Colonic mucosa (tissue), 4 donors: ENCODE measurements at places on chromosomes 7 and 10.
A peak's percentile ranks its signal among the peaks of the same experiment; 100 is the strongest.

GRCh38 chr10:33335801-33336581, 1.5 kb upstream of the NRP1 start:
- peak; percentile 83 for DNase-seq

DNA sequence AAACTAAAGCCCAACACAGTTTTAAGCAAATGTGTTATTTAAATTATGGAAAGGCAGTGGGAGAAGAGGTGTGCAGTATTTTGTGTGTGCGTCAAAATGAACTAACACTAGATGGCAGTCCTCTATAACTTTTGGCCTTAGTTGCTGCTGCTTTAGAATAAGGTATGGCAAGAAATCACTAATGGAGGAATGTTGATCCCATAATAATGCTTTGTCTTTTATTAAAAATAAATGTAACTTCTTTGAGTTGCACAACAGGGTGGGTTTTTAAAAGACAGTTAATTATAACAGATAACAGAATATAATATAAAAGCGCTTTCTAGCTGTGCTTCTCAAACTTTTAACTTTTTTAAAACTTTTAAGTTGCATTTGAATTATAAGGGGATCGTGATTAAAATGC, 56.4 kb downstream of the BBS9 start:
- no peak for DNase-seq

- DNase-seq: no peak
Observed at GRCh38 chr10:103276896-103277712, at the start of gene INA. Gene INA (plus strand): TSS chr10:103277138. CDS start chr10:103277212, 74 bp downstream.

DNA sequence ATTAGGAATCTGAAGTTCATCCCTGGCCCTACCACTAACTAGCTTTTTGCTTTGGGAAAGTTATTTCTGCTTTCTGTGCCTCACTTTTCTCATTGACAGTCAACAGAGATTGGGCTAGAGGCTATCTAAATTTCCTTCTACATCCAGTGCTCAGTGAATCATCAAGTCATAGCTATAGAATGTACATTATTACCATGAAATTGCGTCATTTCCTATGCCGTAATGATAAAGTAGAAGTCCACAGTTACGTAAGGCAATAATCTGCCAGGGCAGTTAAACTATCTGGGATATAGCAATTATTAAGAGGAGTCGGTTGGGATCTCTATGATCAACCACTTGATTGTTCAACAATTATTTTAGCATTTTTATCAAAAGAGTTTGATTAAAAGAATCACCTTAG, 64.4 kb downstream of the ITGB8 start:
- DNase-seq: no peak

DNA sequence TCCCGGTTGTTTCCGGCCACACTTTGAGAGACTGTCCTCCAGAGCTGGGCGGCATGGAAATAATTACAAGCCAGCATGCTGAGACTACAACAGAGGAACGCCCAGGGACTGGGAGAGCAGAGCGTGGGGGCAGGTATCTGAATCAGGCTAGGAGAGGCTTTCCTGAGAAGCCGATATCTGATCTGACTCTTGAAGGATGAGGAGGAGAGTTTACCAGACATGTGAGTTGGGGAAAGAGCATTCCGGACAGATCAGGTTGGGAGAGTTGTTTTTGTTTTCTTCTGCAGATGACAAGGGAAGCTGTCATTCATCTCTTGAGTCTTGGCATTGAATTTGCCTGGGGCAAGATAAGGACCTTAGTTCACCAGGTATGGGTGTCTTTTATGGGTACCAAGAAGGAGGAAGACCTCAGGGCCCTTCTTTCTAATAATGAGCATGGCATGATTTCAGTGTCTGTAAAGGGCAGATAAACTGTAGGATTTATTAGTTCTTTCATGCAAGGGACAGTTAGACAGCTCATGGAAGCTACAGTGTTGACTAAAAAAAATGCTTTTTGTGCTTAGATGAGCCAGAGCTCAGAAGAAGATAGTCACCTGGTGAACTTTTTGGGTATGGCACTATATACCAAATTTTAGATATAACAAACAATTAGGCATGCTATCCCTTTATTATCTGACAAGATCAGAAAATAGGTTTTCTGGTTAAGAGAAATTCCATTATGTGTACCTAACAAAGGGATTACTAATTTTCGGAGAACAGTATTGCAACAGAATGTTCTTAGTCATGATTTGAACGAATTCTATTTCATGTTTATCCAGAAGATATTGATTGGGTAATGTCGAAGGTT, 36.2 kb downstream of the WBP1L start:
- no peak for DNase-seq

DNA sequence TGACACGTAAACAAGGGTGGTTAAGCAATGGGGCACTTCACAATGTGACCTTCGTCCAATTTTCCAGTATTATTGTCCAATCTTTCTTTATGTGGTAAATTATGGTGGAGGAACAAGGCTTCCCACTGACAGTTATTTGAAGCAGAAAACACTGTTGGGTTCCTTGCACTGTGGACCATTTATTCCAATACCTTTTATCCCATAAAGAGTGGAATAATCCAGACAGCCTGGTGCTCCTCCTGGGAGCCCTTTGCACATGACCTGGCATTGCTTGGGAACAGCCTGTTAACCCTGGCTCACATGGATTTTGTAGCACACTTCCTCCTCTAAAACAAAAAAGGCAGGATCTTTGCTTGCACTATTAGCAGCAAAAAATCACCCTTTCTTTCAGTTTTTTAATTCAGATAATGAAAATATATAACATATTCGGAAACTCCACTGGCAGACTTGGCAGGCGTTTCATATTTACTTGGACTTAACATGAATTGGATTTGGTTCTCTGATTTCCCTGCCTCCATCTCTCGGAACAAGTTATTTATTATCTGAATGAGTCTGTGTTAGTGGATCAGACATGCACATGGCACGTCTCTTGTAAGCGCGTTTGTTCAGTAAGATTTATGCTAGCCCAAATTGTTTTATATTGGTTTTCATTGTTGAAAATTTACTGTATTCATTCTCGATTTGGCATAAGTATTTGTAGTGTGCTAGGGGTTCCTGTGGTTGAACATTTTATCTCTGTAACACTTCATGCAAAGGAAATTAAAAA, 59.3 kb downstream of the BMPER start:
- DNase-seq: no peak

DNA sequence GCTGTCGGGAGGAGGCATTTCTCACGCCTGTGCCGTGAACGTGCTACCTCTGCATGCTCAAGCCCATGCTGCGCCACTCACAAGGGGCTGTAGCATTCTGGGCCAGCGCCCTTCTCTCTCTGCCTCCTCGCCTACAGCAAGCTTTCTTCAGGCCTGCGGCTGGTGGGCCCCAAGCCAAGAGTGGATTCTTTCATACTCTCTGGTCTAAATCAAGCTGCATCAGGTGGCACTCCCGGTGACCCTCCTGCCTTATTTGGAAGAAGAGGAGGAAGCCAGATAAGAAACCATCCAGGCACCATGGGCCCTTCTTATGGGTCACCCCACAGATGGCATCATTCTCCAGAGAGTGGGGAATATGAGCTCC, 86.7 kb upstream of the DUSP5 start:
- DNase-seq: no peak
